ENCODE measurements at places on chromosomes 7 and 10. TPM values are rescaled to one million over a fixed set of nuclear protein-coding genes. Genes with fewer than 3 reads are reported as not detected.

FAM180A gene
- not detected for polyA plus RNA-seq

TMEM106B gene
- 122 TPM for polyA plus RNA-seq

ADD3 gene
- 227 TPM for polyA plus RNA-seq

C10orf62 gene
- 0.27 TPM for polyA plus RNA-seq

TCAF2 gene
- 4.0 TPM for polyA plus RNA-seq

ITGB8 gene
- polyA plus RNA-seq = 39.7 TPM
